ENCODE measurements at places on chromosomes 2 and 18. TPM values are rescaled to one million over a fixed set of nuclear protein-coding genes. Genes with fewer than 3 reads are reported as not detected.

The SERPINB7 gene
- 3.4 TPM for total RNA-seq

DNA sequence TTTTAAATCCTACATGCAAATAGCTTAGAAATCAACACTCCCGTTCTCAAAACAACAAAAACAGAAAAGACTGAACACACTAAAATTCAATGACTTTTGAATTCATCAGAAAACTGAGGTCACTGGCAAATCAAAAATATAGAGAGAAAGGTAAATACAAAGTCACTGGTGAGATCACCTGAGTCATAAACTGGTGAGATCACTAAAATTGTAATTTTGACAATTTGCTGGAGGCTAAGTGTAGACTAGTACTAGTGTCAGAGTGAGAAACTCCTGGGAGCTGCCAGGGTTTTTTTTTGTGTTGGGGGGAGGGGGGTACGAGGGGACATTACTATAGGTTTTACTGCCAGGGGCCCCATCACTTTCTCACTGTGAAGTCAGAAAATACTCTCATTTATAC lies 1876.0 kb upstream of the CELF4 start:
- no peak for DNase-seq

The POTEC gene
- not detected for total RNA-seq

The C2orf80 gene
- total RNA-seq = not detected

DNA sequence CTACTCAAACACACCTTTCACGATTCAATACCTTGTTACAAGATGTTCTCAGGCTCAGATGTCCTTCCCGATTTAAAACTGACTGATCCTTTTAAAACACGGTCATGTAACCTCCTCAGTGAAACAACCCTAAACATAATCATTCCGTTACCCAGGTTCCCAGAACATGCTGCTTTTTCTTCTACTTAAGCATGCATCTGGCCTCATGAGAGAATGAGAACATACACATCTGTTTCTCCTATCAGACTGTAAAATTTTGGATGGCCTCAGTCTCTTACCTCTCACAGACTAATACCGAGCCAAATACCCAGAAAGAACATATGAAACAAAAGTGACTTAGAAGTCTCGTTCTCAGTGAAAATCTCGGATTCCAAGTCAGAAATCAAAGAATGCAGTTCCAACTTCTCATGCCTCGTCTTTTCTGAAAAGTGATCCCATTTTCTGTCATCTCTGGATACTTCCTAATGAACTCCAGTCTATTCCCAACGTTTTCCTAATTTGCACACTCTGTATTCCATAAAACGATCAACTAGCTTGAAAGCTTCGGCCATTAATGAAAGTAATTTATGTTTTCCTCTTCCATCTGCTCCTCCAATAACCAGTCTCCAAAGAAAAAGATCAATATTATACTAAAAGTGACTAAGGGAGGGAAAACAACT lies 919 bp downstream of the SF3B1 start:
- DNase-seq = no peak

DNA sequence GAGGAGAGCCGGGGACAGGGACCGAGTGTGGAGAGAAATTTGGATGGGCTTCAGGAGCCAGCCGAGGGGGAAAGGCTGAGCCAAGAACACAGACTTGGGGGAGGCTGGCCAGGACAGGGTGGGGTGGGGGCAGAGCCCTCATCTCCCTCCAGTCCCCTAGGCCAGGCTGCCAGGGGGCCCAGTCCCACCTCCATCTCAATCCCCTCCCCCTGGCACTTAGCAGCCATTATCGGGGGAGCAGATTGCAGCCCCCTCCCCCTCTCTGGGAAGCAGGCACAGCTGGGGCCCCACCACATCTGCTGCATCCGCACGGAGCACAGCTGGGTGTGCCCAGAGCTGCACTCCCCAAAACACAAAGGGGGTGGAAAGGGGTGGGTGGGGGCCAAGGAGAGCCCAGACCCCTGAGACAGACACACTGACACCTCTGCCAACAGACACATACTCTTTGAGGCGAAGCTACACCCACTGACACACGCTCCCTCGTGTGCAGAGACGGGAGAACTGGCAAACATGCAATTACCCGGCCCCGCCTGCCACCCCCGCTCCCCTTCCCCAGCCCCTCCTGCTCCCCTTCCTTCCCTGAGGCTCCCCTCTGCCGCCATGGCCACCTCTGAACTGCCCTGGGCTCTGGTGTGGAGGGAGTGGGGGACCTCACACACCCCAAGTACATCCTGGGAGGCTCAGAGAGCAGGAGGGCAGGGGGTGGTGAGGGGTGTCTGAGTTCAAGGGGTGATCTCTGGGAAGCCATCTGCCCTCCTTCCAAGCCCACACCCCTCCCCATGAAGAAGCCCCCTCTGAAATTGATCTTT lies 5.1 kb upstream of the ASIC4 start:
- DNase-seq = no peak

The GCA gene
- 27.5 TPM for total RNA-seq

- DNase-seq = no peak
Observed at GRCh38 chr18:54030434-54030833, 194.0 kb downstream of the MBD2 start.

DNA sequence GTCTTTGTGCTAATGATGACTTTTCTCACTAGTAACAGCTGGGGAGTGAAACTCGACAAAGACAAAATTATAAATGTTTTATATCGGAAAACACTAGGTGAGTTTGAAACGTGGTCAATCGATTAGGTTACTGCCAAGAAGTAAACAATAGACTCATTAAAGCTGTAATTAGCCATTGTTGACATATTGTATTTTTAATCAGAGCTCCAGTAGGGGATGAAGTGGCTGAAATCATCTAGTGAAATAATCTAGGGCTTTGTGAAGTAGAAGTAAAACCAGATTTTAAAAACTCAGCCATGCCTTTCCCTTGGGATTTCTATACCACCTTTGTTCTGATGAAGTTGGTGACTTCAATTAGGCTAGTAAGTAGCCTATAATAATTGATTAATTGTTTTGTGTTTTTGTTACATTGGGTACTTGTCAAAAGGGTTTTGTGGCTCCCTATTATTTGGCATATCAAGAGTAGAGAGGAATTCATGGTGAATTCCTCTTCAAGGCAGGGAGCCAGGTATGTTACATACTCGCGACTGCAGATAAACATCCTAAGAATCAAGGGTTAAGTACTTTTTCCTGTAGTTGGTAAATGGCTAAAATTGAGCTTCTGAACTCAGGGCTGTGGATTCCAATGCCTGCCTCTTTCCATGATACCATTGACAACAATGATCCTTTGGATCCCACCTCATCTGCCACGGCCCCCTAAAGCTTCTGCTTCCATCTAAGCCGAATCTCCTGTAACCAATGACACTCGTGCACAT lies 31.6 kb downstream of the RAB27B start:
- DNase-seq = no peak

GRCh38 chr18:63892566-63892965 lies 5.1 kb downstream of the SERPINB2 start:
- no peak for DNase-seq

DNA sequence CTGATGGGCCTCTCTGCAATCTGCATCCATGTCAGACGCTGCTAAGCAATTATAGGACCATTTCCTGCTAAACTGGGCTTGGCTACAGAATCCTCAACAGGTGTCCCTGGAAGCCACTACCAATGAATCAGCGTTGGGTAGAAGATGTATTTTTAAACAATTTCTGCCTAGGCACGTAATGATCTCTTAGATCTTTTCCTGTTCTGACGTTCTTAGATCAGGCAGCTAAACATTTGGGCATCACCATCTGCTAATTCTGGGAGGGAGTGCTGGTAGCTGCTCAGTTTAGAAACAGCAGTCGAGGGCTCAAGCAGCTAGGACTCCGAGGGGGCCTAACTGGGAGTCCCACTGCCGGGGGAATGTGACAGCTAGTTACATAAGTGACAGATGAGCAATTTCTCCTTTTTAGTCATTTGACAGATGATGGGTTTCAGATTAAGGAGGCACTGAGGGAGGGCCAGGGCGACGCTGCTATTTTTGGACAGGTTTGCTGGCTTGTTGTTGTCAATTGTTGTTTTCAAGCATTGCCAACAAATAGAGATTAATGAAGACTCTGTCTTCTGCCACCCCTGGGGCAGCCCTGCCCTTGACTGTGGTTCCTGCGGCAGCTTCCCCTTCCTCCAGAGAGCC lies 92.7 kb downstream of the MRO start:
- no peak for DNase-seq

- DNase-seq = no peak
Observed at GRCh38 chr2:230692760-230693159, 19.9 kb upstream of the CAB39 start.

The TTN gene
- total RNA-seq = under 0.01 TPM

DNA sequence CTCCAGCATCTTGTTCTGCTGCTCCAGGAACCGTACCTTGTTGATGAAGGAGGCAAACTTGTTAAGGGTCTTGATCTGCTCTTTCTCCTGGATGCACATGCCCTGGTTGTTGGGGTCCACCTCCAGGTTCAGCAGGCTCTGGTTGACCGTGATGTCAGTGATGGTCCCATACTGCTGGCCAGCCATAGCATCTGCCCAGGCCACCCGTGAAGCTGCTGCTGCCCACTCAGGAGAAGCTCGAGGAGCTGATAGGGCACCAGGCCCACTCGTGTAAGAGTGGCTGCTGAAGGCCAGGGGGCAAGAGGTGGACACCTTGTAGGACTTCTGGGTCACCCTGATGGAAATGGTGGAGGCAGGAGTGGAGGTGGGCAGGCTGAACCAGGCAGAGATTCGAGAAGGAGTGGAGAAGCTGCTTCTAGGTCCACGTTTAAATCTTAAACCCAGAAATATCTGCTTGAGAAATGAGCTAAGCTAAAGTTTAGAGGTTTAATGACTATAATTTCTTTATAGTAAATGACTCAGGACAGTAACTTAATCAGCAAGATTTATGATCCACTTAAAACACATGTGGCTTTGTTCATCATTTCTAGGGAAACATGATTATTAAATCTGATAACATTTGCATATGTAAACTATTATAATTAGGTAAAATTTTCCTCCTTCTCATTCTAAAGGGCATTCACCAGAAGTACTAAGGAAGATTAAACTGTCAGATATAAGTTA lies 358.7 kb upstream of the SETBP1 start:
- DNase-seq = no peak
